Gastroesophageal sphincter (tissue), 4 donors: ENCODE measurements at places on chromosomes 2 and 18. TPM values are rescaled to one million over a fixed set of nuclear protein-coding genes. Genes with fewer than 3 reads are reported as not detected.

DNA sequence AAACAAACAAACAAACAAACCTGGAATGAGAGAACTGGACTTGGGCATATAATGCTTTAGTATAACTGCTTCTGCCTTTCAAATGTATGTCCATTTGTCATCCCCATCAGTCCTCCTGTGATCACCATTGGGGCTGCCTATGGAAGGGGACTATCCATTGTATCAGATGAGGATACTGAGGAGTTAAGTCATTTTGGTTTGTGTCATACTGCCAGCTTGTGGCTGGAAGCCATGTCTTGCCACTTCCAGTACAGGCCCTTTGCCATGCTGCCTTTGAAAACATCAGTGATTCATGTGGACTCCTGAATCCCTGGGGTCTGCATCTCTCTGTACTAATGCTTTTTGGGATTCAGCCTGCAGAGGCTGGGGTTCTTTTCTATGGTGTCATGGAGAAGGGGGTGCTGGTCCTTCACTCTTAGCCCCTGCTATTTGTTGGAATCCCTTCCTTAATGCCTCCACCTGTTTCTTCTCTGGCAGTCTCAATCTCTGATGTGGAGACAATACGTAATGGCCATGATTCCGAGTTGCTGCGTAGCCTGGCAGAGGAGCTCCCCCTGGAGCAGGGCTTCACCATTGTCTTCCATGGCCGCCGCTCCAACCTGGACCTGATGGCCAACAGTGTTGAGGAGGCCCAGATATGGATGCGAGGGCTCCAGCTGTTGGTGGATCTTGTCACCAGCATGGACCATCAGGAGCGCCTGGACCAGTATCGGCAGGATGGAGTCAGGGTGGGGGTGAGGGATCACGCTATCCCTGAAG, 10.6 kb downstream of the PLCD4 start:
- H3K4me1 ChIP-seq, result peaks cover 32% of the 10 kb centered on the region
- no peaks in the 10 kb centered on the region for H3K27me3 ChIP-seq
- peaks cover 33% of the 10 kb centered on the region for H3K36me3 ChIP-seq
- no peak overlapping the region for H3K4me3 ChIP-seq
- H3K27ac ChIP-seq, result no peak overlapping the region

GRCh38 chr18:33578518-33579348, 714 bp downstream of the ASXL3 start:
- peak overlapping the region; percentile 81 for H3K27ac ChIP-seq
- no peaks in the 10 kb centered on the region for H3K36me3 ChIP-seq
- peak; percentile 32 for ATAC-seq
- H3K4me3 ChIP-seq, result peak overlapping the region; percentile 42

DNA sequence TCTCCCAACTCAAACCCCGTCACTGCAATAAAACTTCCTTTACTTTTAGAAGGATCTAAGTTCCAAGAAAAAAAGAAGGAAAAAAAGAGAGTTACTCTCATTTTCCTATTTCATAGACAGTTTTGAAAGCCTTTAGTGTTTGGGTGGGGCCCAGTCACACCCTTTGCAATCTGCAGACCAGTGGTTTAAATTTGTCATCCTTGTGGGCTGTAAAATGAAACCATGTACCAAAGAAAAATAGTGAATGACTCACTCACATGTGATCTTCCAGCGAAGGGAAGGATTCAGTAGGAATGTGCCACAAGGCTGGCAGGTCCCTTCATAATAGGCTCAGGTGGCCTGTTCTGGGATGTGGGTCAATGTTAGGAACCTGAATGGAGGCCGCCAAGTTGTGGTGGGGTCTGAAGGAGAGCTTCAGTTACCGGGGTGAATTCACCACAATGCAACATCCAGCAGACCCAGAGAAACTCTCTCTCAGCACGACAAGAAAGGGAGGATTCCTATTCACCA, 28.3 kb downstream of the ANXA4 start:
- H3K4me3 ChIP-seq, result no peak overlapping the region
- H3K36me3 ChIP-seq, result no peaks in the 10 kb centered on the region
- H3K4me1 ChIP-seq, result no peaks in the 10 kb centered on the region

The LIPG gene
- total RNA-seq, result 0.12 TPM

The TMEM178A gene
- total RNA-seq, result 3.4 TPM

The SPTBN1 gene
- total RNA-seq, result 353 TPM

The IL1F10 gene
- not detected for total RNA-seq

The WNT10A gene
- not detected for total RNA-seq

The TMEM17 gene
- 1.3 TPM for total RNA-seq
